BE2C (cell line): ENCODE measurements at places on chromosomes 11 and 22.

DNA sequence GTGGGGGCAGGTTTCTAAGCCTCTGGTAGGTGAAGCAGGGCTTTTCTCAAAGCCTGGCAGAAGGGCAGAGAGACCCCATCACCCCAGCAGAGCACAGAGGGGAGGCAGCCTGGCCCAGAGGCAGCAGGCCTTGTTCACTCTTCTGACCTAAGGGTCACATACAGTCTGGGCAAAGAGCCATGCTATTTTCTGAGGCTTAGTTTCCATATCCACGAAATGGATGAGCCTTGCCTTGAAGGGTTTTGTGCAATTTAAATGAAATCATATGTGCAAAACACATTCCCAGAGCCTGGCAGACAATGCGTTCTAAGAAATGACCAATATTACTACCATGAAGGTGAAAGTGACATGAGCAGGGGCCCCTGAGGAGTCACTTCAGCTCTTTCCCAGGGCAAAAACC, 44.5 kb downstream of the HIRA start:
- DNase-seq, result no peak

GRCh38 chr11:128603752-128604414, 16.5 kb upstream of the ETS1 start:
- no peak for DNase-seq

DNA sequence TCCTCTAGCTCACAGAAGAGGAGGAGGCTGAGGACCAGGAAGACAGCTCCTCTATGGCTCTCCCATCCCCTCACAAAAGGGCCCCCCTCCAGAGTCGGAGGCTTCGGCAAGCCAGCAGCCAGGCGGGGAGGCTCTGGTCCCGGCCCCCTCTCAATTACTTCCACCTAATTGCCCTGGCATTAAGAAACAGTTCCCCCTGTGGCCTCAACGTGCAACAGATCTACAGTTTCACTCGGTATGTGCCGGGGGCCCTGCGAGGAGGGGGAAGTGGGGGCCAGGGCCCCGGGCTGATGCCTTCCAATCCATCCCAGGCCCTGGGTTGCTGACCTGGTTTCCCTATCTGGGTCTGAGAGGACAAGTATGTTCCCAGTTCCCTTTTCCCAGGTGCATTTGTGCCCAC, 7.9 kb downstream of the FOXR1 start:
- DNase-seq, result no peak

DNA sequence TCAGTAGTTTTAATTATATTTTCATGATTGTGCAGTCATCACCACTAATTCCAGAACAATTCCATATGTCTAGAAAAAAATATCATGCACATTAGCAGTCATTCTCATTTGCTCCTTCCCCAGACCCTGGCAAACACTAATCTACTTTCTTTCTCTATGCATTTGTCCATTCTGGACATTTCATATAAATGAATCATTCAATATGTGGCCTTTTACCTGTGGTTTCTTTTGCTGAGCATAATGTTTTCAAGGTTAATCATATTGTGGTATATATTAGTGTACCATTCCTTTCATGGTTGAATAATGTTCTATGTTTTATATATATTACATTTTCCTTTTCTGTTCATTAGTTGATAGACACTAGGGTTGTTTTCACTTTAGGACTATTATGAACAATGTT, 811.1 kb upstream of the RAG2 start:
- DNase-seq, result no peak

GRCh38 chr22:22731374-22731676, 86.9 kb downstream of the GGTLC2 start:
- no peak for DNase-seq

DNA sequence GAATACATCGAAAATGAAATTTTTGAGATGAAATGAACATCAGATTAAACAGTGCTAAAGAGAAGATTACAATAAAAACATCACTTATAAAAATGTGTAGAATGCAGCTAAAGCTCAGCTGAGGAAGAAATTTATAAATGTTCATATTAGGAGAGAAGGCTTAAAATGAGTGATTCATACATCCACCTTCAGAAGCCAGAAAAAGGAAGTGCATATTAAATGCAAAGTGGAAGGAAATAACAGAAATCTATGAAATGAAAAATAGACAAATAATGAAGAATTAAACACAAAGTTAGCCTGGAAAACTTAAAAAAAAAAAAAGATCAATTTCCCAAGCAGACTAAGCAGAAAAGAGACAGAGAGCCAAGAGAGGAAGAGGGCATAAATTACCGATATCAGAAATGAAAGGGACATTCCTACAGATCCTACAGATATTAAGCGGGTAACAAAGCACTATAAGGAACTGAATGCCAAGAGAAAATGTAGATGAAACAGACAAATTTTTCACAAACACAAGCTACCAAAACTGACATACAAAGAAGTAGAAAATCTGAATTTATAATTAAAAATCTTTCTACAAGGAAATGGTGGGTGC, 7.2 kb upstream of the MOB2 start:
- no peak for DNase-seq

- DNase-seq, result no peak
These were observed 46.2 kb upstream of the LMO1 start for GRCh38 chr11:8309862-8310261.

- DNase-seq, result no peak
These were observed 5.0 kb downstream of the TP53I11 start for GRCh38 chr11:44945666-44946065.

DNA sequence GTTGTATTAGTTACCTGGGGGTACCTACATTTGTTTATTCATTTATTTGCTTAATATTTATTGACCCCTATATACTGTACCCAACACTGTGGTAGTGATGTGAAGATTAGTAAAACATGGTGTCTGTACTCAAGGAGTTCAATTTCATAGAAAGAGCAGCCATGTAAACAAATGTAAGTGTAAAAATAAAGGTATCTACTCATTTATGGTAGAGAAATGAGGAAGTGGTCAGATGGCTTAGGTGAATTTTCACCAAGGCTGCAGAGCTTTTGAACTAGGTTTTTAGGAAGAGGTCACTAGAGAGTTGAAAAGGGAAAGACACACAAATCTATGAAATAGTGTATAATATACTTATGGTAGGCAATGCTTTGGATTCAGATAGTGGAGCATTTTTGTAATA, 11.1 kb downstream of the CTR9 start:
- DNase-seq, result no peak

- peak; percentile 3 for DNase-seq
These were observed 33.1 kb downstream of the TPBGL start for GRCh38 chr11:75273411-75274391.

GRCh38 chr11:6321356-6321755, 1.1 kb upstream of the CAVIN3 start:
- DNase-seq, result no peak

DNA sequence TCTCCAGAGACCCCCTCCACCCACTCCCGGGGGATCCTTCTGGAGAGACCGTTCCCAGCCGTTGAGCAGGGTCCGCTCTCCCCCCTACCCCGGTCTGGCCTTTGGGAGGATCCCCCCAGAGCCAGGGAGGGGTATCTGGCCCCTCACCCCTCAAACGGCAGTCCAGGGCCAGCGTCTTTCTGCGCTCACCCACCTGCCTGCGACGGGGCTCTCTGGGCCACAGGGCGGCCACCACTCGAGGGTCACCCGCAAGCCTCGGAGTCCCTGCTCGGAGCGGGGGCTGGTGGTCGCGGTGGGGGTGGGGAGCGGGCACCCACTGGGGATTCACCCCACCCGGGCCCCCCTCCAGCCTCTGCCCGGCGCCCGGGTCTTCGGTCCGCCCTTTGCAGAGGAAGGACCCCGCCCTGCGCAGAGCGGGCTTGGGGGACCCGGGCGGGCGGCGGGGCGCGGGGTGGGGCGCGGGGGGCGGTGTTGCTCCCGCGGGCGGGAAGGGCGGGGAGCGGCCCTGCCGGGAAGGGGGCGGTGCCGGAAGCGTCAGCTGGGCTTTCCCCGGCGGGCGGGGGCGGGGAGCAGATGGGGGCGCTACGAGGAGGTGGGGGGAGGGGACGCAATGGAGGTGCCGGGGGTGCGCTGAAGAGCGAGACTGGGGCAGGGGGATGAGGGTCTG, 16.6 kb downstream of the CRELD2 start:
- DNase-seq, result peak; percentile 64

DNA sequence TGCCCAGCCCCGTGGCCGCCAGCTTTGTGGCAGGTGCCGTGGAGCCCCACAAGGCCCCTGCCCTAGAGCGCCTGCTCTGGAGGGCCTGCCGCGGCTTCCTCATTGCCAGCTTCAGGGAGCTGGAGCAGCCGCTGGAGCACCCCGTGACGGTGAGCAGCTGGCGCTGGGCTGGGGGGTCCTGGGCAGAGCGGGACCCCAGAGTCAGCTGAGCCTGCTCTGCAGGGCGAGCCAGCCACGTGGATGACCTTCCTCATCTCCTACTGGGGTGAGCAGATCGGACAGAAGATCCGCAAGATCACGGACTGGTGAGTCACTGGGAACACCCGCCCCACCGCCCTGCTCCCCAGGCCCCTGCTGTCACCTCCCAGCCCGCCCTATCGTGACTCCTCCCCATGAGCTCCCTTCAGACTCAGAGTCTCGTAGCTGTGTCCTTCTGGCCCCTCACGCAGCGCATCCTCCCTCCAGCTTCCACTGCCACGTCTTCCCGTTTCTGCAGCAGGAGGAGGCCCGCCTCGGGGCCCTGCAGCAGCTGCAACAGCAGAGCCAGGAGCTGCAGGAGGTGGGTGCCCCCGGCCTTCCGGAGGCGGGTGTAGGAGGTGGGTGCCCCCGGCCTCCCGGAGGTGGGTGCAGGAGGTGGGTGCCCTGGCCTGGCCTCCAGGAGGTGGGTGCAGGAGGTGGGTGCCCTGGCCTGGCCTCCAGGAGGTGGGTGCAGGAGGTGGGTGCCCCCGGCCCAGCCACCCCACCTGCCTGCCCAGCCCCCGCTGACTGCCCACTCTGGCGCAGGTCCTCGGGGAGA, 4.7 kb downstream of the TCIRG1 start:
- DNase-seq, result peak; percentile 86

DNA sequence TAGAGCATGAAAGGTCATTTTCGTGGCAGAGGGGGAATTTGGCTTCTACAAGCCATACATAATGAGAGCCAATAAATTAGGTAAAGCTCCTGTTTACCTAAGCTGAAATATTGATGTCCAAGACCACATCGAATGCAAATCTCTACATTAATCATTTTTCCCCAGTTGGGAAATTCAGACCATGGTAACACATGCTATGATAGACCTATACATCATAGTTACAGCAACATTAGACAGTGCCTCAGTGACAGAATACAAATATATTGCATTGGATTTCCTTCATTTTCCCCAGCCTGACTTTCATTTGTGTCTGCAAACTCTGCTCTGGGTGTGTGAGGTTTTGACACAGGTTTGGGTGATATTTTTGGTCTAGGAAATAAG, 1079.7 kb upstream of the TENM4 start:
- DNase-seq, result no peak

- no peak for DNase-seq
These were observed 4.8 kb downstream of the SELENOM start for GRCh38 chr22:31102441-31103081.

DNA sequence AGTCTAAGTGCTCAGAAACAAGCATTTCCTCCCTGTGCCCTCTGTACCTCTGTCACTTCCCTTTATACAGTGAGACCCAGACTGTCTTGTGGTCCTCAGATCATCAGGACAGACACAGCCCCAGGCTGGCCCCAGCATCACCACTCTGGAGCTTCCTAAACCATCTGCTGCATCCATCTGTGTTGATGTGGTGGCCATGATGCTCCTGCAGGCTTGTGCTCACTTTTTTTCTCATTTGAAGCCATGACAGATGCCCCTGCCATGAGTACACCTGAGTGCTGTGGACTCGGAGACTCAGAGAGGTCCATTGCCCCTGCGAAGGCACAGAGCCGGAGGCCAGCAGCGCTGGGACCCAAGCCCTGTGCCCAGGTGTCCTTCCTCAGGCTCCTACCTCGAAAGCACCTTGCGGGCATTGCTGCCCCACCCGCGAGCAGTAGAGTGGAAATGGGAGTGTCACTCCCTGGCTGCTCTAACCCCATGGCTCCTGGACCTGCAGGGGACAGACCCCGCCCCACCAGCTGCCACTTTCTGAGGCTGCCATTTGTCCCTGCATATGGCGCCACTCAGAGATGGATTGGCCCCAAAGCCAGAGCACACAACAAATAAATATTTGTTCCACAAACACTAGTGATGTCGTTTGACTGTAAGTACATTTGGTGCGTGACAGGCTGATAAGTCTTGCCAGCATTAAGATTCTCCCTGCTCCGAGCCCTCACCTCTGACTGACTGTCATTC, 593.5 kb downstream of the TBC1D22A start:
- DNase-seq, result no peak

GRCh38 chr11:75625021-75625420, 43.8 kb downstream of the MAP6 start:
- no peak for DNase-seq

- DNase-seq, result no peak
These were observed 12.2 kb downstream of the SHANK2 start for GRCh38 chr11:71240061-71240690.

DNA sequence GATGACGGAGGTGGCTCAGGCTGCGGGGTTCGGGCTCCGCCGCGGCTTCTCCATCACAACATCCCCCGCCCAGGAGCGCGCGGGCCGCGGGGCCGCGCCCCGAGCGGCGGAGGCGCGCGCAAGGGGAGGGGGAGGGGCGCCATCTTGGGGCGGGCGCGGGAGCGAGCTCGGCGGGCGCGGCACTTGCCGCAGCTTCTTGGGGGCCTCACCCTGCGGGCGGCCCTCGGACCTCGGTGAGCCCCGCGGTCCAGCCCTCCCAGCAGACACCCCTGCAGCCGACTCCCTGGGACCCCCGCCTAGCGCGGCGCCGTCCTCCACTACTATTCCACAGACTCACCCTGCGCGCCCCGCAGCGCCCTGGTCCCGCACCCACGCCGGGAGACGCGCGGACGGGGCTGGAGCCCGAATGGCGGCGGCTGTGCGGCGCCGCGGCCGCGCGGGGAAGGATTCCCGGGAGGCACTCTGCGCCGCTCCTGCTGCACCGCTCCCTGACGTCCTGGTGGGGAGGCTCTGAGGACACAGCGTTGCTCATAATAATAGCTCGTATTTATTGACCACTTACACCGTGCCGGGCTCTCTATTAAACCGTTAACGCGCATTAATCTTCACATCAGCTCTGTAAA, at the start of gene APBB1:
TSS of gene APBB1 (minus strand) at position 86 of the 623 bp plus-strand sequence. CDS start 7,747 bp downstream, outside the sequence.
- peak; percentile 66 for DNase-seq

DNA sequence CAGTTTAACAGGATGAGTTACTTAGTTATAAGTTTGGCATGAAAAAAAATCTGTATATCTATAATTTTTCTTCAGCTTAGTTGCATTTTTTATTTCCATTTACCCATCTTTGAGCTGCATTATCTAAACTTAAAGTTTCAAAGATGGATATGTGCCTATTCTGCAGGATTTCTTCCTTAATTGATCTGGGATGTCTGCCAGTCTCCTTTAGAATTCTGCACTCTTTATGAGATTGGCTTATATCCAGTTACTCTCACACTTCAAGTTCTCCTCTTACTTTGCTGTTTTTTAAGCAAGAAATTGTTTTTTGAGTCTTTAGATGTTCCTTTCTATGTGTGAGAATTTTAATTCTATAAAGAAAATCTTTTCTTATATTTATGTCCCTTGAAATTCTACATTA, 5.1 kb upstream of the PDGFD start:
- no peak for DNase-seq

GRCh38 chr11:33182246-33182878, 21.1 kb upstream of the CSTF3 start:
- DNase-seq, result no peak

GRCh38 chr11:926341-926916, 759 bp downstream of the AP2A2 start:
- peak; percentile 77 for DNase-seq
